Suppressor macrophage treated with lipopolysaccharide for 1 hour (primary cell): ENCODE measurements at places on chromosomes 12 and 14.
A peak's percentile ranks its signal among the peaks of the same experiment; 100 is the strongest.

GRCh38 chr14:52091928-52092327 lies 23.1 kb upstream of the NID2 start:
- DNase-seq: no peak

GRCh38 chr14:63709589-63709988 lies 18.3 kb downstream of the SGPP1 start:
- no peak for DNase-seq

DNA sequence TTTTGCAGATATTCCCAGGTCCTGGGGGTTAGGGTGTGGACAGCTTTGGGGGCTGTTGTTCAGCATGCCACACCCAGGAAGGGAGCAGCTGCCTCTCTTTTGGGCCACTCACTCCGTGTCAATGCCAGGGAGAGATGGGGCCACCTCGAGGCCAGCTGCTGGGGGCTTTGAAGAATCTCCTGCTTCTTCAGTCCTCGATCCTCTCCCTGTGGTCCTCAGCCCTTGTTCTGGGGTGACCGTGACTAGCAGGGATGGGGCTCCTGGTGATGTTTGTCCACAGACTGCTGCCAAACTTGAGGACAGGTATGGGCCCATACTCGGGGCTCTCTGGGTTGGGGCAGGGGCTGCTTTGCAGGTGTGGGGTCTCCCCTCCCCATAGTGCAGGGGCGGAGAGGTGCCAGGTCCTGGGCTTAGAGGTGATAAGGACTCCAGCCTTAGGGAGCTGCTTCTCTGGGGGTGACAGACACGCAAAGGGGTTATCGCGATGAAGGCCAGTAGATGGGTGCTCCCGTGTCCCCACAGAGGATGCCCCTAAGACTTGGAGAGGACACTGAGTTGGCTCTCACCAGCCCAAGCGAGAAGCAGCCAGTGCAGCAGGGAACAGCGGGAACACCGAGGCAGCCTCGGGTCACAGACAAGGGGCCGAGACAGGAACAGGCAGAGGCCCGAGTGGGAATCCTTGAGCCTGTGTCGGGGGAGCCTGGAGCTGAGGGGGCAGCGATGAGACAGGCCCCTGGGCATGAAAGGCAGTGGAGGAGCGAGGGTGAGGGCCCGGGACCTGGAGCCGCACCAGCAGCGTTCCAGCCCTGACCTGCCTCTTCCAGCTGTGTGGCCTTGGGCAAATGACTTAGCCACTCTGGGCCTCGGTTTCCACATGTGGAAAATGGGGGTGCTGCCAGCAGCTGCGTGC lies 11.1 kb downstream of the RFLNA start:
- no peak for DNase-seq

GRCh38 chr14:89430391-89431236 lies 13.6 kb upstream of the FOXN3 start:
- DNase-seq: peak; percentile 72

GRCh38 chr12:3144495-3144894 lies 67.3 kb downstream of the TSPAN9 start:
- DNase-seq: no peak

DNA sequence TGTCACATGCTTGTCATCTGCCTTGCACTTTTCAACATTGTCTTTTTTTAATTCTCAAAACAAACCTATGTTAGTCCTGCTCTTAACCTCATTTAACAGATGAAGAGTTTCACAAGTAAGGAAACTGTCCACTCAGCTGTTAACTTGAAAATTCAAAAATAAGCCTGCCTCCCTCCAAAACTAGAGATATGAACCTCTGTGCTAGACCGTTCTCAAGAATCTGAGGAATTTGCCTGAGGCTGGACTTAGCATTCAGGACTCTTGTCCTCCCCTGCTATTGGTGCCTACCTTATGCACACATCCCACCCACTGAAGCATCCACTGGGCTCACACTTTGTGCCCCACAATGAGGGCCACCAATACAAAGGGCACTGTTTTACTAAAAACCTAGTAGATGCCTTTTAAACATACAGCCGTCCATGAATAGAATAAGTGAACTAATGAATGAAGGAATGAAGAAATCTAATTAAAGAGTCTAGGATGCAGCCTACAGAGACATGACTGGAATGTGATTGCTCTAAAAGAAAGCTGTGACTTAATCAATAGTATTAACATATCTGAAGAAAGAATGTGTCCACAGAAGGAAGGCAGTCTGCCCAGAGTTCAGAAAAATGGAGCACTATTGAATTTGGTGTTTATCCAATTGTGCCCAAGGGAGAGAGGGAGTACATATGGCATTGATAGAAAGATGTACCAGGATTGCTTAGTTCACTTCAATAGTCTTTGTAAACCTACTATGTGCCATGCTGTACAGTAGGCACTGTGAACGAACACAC lies 238.5 kb downstream of the SPTSSA start:
- DNase-seq: no peak

- no peak for DNase-seq
Observed at GRCh38 chr14:20470603-20470901, 1.3 kb downstream of the PNP start.

- no peak for DNase-seq
Observed at GRCh38 chr14:99163446-99163845, 108.6 kb downstream of the BCL11B start.

DNA sequence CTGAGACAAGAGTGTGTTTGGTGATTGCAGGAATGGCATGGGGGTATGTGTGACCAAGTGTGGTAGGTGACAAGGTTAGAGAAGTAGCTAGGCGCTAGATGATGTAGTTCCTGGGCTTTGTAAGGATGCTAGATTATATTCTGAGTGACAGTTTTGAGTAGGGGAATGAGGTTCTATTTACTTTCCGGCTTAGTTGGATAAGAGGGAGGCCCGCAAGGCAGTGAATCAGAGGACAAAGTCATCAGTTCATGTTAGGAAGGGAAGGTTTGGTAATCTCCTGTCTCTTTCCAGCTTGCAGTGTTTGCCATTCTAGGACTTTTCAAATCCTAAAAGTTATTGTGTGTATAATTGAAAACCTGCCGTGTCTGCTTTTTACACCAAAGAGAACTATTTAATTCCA lies 45.0 kb downstream of the CFAP54 start:
- no peak for DNase-seq
